Amygdala (tissue), 56 donors: ENCODE measurements at places on chromosomes 12 and 14.

DNA sequence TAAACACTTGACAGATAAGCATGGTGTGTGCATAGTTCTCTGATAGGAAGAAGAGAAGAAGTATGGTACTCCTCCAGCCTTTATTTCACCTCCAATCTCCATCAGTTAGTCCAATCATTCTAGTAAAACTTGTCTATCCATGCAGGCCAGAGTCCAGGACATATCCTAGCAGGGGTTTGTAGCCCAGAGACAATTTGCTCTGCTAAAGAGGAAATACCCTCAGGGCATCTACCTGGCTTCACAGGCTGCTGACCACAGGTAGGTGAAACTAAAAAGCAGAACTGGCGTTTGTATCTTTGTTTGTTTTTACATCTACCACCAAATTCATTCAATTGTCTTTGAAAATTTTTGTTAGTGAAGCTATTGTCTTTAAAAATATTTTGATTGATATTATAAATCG, 717.6 kb downstream of the FSCB start:
- DNase-seq = no peak

GRCh38 chr14:49972823-49973222, 79.9 kb downstream of the ARF6 start:
- DNase-seq = no peak

GRCh38 chr14:89956661-89957009, 908 bp downstream of the TDP1 start:
- DNase-seq = no peak

- DNase-seq = no peak
Observed at GRCh38 chr14:52095336-52095735, 26.5 kb upstream of the NID2 start.

DNA sequence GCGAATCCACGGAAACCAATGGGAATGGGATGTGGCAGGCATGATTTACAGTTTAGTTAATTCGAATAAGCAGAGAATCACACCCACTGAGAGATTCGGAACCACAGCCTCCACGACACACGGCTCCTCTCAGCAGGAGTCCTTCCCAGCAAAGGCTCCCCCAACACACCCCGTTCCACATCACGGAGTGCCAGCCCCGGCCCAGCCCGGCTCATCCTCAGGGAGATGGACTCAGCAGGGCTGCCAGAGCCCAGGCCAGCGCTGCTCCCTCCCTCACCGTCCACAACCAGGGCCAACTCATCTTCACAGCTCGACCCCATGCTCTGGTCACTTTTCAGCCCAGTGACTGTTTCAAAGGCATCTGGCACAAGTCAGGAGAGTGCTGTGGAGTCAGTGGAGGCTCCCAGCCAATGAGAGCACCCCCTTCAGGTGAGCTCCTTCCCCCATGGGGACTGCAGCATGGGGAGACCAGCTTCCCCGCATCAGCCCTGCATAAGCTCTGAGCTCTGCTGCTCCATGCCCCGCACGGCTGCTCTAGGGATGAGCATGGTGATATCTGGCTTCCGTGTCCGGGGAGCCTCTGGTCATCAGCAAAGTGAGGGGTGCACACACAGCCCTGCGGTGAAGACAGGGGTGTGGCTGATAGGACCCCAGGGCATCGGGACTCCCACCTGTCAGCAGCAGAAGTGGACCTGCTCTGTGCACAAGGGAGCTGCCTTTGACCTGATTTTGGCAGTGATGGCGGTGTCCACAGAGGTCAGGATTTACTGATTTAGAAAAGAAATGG, 238.8 kb upstream of the SFSWAP start:
- no peak for DNase-seq

DNA sequence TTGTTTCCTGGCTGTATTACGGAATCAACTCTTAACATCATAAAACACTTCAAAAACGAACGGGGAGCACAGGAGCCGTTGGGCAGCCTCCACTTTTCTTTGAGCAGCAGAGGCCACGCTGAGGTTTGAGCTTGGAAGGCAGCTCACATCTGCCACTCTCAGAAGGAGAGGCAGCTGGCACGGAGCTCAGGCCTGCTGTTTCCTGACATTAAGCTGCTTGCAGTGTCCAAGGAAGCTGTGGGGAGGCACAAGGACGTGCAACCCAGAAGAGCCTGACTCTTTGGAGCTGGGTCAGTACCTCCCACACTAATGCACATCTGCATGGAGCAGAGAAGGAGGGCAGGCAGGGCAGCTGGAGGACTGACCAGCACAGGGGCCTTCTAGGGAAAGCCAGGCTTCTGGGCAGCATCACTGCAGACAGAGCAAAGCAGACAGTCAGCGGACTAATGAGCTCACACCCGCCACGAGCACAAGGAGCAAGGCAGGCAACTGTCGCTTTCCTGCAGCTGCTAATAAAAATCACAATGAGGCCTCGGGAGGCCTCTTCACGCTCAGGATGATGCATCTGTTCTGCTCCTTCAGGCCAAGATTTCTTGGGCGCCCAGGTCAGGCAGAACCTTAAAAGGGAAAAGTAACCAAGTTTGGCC, 211.1 kb downstream of the GLT1D1 start:
- DNase-seq = no peak

DNA sequence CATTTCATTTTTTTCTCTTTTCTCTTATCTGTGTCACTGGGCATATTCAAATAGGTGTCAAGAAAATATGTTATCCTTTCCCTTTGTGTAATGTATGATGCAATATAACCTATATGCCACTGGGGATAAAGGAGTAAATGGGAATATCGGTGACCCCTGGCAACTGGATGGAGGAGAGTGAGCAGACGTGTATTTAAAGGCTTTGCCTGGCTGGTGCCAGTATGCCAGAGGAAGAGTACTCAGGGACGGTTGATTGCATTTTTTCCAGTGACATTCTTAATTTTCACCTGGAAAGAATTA, 12.0 kb upstream of the STXBP6 start:
- no peak for DNase-seq

GRCh38 chr14:100532154-100532861, 54.9 kb downstream of the BEGAIN start:
- DNase-seq = no peak

- no peak for DNase-seq
Observed at GRCh38 chr12:105970885-105971284, 167.9 kb downstream of the NUAK1 start.

GRCh38 chr14:73492043-73492552, 1.4 kb downstream of the RIOX1 start:
- no peak for DNase-seq

- peak; percentile 30 for DNase-seq
Observed at GRCh38 chr14:77203611-77204458, 22.2 kb downstream of the TMEM63C start.

- no peak for DNase-seq
Observed at GRCh38 chr14:32129124-32129523, 52.0 kb downstream of the ARHGAP5 start.

DNA sequence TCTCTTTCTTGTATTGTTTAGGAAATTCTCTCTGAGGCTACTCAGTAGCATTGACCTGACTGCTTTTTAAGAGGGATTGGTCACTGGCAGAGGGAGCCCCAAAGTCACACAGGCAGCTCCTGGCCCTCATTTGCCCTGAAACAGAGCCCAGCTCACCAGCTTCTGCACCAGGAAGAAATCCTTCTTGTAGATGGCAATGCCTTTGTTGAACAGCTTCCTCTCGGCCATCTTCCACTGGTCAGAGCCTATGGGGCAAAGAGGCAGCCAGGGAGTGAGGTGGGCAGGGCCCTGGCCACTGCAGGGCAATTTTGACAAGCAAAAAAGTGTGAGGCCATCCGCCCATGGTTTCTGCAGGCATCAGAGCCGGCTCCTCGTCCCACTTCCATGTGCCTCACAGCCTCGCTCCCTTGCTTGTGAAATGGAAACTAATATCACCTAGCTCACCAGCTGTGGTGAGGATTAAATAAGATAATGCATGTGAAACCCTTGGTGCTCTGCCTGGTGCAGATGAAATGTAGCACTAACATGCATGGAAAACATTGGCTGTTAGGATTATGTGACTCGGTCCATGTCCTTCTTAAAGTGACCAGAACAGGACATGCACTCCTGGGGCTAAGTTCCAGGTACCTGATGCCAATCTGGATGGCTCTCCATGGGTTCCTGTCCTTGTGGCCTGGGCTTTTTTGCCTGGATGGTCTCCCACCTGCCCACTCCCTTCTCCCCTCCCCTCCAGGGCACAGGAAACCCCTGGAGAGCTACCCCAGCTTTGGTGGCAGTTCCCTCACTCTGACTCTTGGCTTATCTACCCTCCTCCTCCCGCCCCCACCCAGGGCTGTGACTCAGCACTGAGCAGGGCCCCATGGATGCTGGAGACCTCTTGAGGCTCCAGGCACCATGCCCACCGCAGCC, 11.2 kb upstream of the PNMA1 start:
- no peak for DNase-seq

DNA sequence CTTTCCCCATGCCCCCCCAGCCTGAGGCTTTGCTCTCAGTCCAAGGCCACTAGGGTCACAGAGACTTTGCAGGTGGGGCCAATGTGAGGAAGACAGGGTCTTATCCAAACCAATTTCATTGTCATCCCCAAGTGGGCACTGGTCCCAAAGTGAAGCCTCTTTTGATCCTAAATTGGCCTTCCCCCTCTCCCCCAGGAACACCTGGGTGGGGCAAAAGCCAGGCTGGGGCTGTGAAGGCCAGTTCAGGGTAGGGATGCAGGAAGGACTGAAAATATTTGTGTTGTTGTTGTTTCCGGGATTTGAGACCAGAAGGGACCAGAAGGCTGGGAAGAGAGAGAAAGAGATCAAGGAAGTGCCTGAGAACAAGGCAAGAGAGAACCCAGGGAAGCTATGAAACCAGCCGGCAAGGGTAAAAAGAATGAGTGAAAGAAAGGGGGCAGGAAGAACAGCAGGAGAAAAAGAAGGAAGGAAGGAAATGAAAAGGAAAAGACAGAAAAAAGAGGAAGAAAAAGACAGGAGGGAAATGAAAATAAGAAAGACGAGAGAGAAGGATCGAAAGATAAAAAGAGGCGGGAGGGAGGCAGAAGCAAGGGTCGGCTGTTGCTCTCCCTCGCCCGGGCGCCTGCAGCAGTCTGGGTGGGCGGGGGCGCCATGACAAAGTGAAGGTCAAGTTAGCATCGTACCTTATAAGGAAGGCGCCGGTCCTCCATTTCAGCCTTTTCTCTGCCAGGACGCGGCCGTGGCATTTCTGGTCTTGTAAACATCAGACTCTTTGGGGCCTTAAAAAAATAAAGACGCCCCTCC, 7.4 kb upstream of the HOXC11 start:
- no peak for DNase-seq

GRCh38 chr12:103571286-103571685, 15.8 kb upstream of the STAB2 start:
- DNase-seq = no peak

- DNase-seq = no peak
Observed at GRCh38 chr12:105725054-105725453, 394.6 kb downstream of the C12orf75 start.

DNA sequence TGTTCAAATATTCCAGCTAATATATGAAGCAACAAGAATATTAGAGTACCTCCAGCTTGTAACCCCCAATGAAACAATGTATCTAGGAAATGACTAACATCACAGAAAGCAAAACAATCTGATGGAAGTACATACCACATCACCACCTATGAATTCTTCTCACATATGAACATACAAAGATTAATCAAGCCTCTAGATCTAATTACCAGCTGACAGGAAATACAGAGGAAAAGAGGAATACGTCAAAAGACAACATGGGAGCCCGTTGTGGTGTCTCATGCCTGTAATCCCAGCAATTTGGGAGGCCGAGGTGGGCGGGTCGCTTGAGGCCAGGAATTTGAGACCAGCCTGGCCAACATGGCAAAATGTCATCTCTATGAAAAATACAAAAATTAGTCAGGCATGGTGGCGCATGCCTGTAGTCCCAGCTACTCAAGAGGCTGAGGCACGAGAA, 7.5 kb downstream of the NEDD8 start:
- DNase-seq = no peak

DNA sequence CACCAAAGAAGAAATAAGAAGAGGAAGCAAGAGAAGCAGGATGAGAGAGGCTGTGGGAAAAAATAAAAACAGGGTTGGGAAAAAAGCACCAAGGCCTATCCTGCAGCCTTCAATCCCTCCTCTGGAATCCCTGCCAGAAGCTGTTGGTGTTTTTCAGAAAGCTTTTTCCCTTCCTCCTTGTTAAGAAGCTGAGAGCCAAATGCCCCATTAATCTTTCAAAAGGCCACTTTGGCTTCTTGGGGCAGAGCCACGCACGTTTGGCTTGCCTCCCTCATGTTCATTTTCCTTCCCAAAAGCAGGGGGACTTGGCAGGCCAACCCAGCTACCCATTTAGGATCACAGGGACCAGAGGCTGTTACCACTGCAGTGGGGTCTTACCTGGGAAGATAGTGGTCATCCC, 365.3 kb downstream of the NUAK1 start:
- DNase-seq = peak; percentile 29

- DNase-seq = no peak
Observed at GRCh38 chr14:51614707-51615106, 37.0 kb upstream of the FRMD6 start.

- no peak for DNase-seq
Observed at GRCh38 chr12:32100361-32100760, 6.3 kb upstream of the BICD1 start.

DNA sequence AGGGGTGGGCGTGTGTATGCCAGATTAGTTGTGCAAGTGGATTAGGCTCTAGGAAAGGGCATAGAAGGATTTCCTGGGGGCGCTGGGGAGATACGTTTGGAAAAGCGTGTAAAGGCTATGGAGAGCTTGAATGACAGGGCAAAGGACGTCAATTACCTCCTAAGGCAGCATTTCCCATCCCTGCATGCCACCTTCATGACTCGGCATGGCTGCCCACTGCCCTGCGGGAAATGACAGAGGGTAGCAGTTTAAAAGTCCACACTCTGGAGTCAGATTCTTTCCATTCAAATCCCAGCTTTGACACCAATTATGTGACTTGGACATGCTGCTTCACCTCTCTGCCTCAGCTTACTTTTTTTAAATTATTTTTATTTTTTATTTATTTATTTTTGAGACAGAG, 14.8 kb upstream of the TMEM229B start:
- DNase-seq = no peak

GRCh38 chr12:131261906-131262305, 308.2 kb downstream of the ADGRD1 start:
- DNase-seq = no peak

DNA sequence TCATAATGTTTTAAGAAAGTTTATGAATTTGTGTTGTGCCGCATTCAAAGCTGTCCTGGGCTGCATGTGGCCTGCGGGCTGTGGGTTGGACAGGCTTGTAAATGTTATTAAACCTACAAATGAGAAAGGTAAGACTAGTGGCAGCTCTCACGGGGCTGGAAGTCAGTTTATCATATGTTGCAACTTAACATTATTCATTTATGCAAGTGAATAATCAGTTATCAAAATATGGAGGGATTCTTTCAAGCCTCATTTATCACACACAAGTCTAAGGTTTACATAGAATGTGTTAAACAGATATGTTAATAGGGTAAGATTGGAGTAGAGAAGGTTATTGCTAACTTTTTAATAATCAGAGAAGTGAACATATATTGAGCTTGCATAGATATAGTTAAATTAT, 442.5 kb upstream of the RGS6 start:
- no peak for DNase-seq

- no peak for DNase-seq
Observed at GRCh38 chr12:25084816-25085215, 110.1 kb downstream of the DNAI7 start.
